ENCODE measurements at places on chromosomes 12 and 14.
A peak's percentile ranks its signal among the peaks of the same experiment; 100 is the strongest.

GRCh38 chr12:41248391-41248790, 60.3 kb downstream of the PDZRN4 start:
- DNase-seq, result peak; percentile 47

DNA sequence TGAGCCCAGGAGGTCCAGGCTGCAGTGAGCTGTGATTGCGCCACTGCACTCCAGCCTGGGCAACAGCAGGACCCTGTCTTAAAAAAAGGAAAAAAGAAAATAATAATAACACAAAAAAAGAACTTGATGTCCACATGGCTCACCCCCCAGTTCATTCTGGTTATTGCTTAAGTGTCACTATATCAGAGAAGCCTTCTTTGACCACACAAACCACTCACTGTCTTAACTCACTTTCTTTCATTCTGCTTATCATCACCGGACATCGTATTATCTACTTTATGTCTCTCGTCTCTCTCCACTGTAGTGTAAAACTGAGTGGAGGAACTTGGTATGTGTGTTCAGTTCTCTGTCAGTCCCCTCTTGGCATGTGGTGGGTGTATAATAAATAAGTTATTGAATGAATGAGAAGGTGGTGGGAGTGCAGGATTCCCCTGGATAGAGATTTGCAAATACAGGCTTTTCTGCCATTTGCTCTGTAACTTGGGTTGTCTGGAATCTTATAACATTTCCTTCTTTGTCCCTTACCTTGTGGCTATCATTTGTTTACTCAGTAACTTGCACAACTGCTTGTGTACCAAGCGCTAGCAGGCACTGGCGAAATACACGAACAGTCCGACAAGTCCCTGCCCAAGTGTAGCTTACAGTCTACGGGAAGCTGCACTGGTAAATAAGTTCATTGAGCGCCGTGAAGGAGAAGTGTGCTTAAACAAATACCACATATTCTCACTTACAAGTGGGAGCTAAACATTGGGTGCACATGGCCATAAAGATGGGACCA, 86.6 kb upstream of the TRAF3 start:
- DNase-seq, result no peak

- DNase-seq, result no peak
Measured at GRCh38 chr12:5554711-5555110, 122.8 kb downstream of the NTF3 start.

DNA sequence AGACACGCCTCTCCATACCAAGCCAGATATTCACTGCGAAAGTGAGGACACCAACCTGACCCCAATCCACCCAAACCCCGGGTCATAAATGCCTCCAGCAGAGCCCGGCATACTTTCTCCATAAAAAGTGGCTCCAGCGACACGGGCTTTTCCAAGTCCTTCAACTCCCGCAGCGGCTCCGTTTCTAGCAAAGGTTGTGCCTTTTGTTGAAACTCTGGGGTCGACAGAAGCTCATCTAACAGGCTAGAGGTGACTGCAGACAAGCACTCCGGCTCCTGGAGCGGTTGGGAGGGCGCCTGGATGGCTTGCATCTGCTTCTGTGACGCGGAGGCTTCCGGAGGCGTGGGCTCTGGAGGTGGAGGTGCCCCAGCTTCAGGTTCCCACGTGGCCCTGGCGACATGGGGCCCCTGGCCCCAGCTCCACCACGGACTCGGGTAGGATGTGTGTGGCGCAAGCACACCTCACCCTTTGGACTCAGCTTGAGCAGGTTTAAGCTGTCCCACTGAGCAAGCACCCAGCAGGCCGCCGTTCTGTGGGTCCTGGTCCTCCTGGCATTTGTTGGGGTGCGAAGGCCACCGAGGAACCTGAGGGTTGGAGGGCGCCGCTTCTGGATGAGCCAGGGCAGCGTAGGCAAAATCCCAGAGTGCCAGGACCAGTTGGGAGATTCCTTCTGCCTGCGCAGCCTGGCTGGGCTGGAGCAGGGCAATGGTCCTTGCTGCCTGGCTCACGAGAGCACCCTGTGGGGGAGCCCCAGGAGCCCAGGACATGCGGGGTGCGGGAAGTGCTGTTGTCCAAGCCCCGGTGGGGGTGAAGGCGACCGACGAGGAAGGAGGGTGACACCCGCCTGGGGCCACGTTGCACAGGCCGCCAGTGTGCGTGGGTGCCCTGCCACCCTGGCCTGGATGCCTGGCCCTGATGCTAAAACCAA, 186.3 kb downstream of the ALG10 start:
- DNase-seq, result no peak

- no peak for DNase-seq
Measured at GRCh38 chr14:57153286-57153685, 115.4 kb downstream of the EXOC5 start.

GRCh38 chr14:56844406-56845002, 34.2 kb upstream of the OTX2 start:
- no peak for DNase-seq

- peak; percentile 70 for DNase-seq
Measured at GRCh38 chr12:82996168-82996812, 309.6 kb downstream of the TMTC2 start.

DNA sequence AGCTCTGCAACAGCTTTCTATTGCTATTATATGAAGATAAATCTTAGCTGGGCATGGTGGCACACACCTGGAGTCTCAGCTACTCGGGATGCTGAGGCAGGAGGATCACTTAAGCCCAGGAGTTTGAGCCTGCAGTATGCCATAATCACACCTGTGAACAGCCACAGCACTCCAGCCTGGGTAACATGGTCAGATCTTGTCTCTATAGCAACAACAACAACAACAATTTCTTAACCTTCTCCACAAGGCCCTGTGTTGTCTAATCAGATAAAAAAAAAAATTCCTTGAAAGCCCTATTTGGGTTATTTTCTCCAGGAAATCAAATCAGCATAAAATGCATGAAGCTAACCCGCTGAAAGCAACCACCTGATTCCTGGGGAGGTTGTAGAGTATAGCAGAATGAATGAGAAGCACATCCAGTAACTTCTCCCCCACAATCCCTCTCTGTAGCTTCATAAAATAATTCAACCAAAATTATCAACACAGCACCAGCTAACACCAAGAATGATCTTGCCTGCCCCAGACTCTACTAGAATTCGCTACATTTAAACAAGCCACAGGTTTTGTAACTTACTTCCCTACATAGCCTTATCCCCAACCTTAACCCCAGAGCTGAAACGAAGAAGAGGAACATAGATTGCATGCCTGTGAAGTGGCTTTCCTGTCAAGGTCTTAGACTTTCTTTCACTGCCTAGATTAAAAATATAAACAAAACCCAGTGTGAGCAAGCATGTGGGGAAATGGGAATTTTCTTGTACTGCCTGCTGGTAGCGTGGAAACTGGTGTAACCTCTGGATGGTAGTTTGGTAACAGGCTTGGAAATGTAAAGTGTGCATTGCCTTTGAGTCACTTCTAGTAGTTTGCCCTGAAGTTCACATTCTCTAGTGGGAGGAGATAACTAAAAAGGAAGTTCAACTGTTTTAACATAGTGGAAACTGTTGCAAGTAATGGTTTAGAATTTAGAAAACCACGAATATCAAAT, 6.0 kb upstream of the STK38L start:
- no peak for DNase-seq

DNA sequence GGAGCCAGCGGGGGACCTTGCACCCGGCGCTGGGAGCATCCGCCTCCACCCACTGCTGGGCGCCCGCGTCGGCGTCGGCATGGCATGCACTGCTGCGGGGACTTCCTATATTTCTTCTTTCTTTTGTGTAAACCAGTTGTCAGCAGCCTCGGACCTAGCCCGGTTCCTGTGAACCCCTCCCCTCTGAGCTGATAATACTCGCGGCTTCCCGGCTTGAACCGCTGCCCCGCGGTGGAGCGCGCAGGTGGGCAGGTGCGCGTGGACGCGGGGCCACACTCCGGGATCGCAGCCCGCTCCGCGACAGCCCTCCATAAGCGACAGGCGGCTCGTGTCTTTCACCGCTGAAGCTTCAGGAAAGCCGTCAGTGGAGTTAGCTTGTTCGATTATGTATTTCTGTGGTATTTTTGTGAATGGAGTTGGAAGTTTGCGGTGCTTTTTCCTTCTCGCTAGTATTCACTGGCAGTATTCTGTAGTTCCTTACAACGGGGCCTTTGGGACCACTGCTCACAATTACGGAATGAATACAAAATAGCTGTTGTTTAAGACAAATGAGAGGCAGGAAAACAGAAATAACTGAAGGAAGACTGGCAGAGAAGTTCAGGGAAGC, 870 bp downstream of the BMAL2 start:
- DNase-seq, result no peak

DNA sequence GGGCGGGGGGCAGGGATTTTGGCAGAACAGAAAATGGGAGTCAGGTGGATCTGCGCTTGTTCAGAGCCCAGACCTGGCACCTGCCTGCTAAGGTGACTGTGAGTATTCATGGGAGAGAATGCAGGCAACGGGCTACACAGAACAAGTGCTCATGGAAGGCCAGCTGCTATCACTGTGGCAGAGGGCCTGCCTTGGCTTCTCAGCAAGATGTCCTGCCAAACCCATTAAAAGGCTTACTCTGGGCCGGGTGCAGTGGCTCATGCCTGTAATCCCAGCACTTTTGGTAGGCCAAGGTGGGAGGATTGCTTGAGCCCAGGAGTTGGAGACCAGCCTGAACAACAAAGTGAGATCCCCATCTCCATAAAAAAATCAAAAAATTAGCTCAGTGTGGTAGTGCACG, 21.0 kb downstream of the DIO3 start:
- no peak for DNase-seq

- DNase-seq, result no peak
Measured at GRCh38 chr14:99352688-99353280, 80.8 kb upstream of the BCL11B start.

DNA sequence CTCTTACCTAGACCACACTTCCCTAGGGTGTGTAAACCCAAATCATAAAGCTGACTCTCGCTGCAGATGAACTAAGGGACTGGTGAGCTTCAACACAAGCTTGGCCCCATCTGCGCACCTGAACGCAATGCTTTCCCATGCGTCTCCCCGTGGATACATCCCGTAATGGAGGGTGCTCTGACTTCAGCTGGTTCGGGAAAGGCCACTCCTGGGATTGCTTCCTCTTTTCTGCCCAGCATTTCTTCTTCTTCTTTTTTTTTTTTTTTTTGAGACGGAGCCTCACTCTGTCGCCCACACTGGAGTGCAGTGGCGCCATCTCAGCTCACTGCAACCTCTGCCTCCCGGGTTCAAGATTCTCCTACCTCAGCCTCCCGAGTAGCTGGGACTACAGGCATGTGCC, 27.7 kb upstream of the ETFBKMT start:
- DNase-seq, result no peak

GRCh38 chr12:106249411-106250135, 1.8 kb upstream of the CKAP4 start:
- DNase-seq, result no peak

GRCh38 chr12:76041406-76041805, 9.8 kb upstream of the PHLDA1 start:
- no peak for DNase-seq

DNA sequence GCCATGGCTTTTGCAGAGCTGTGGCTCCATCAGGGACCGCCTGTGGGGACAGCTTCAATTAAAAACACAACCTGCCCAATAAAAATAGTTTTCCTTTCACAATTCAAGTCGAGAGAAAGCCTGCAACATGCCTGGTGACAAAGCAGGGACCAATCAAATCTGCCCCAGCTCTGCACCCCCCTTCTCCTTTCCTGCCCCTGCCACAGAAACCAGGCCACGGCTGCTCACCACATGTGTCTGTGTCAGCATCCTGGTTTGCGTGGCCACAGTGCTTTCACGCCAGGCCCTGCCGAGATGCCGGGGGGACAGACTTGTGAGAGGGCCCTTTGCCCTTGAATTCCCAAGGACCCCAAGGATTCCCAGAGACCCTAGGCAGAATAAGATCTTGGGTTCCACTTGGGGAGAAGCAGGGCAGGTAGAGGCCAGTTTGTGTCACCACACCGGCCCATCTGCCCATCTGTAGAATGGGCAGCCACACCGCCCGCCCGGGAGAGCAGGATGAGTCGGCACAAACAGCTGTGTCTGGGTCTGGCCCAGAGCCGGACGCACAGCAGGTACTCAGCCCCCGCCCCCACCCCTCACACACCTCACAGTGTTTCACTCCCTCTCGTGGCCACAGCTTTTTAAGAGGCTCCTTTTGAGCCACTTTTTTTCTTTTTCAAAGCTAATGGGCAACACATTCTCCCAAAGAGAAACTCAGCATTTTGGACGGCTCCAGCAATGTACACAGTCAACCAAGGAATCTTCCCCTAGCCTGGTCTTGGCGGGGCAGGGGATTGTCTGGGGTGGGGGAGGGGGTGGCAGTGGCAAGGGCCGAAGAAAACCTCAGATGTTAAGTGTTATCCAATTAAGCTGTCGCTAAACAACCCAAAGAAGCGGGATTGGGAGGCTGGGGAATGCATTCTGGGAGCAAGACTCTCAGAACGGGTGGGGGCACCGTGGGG, 41.5 kb downstream of the BCL11B start:
- no peak for DNase-seq

DNA sequence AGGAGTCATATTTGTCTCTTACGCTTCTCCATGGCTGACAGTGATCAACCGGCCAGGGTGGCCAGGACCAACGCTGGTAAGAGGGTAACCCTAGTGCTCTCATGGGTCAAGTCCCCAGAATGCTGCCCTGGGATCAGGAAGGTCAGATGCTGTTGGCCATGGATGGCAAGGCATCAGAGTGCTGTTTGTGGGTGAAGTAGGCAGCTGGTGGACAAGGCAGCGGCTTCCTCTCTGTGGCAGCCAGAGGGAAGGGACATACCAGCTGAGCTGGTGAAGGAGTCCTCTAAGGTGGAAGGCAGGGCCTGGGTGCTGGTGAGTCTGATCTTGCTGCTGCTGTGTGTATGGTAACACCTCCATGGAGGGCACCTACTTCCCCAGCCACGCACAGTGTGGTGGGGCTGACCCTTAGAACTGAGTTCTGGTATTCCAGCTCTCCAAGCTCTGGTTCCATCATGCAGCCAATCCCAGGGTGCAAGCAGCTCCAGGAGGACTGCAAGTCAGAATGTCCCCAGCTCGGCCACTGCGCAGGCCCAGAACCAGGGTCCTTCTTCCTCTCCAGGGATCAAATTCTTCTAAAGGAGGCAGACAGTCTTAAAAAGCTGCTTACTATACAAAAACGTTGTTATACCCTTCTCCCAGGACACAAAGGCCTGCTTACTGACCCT, 13.4 kb upstream of the SMOC1 start:
- DNase-seq, result no peak

DNA sequence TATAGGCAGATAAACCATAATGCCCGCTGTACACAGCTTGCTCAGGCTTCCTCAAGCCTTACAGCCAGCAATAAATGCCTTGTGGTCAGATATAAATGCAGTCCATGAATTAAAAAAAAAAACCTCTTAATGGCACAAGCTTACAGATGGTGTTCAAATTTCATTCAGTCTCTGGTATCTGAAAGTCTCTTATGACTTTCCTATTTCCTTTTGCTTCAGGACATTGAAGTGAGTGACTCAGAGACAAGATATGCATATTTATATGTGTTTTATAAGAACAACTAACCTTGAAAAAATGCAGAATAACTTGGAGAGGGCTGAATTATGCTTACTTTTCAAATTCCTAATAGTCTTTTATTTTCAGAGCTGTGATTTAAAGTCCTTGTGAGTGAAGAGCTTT, 426.9 kb upstream of the MIS18BP1 start:
- no peak for DNase-seq

DNA sequence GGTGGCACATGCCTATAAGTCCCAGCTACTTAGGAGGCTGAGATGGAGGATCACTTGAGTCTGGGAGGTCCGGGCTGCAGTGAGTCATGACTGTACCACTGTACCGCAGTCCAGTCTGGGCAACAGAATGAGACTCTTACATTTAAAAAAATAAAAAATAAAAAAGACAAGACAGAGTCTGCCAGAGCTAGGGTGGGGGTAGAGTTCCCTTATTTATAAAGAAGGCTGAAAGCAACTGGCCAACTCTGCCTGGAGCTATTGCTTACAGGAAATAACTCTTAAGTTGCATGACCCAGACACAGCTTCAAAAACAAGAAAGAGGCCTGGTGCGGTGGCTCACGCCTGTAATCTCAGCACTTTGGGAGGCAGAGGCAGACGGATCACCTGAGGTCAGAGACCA, 31.5 kb downstream of the NUMB start:
- DNase-seq, result no peak

All from NCI-H1417 treated with DMSO at 0.1 percent for 48 hours (cell line).